Bone marrow (tissue), 2 donors: ENCODE measurements at places on chromosomes 4 and X.

- peak; percentile 19 for DNase-seq
Observed at GRCh38 chr4:164012396-164013027, 518.0 kb downstream of the TMA16 start.

DNA sequence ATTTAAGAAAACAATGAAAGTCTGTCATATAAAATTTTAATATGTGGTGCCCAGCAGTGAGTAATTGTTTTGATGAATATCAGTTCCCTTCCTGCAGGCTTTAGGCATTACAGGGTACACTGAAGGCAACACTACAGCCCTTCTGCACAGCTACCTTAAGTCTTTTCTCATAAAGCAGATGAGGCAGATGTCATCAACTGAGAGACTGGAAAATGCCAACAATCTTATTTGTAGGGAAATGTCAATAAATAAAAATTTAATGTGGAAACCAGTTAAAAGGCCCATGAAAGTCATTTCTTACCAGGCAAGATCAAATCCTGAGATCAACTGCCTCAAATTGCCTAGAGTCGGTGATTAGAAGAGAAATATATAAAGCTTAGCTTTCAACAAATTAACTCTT, 193.4 kb upstream of the NWD2 start:
- no peak for DNase-seq

DNA sequence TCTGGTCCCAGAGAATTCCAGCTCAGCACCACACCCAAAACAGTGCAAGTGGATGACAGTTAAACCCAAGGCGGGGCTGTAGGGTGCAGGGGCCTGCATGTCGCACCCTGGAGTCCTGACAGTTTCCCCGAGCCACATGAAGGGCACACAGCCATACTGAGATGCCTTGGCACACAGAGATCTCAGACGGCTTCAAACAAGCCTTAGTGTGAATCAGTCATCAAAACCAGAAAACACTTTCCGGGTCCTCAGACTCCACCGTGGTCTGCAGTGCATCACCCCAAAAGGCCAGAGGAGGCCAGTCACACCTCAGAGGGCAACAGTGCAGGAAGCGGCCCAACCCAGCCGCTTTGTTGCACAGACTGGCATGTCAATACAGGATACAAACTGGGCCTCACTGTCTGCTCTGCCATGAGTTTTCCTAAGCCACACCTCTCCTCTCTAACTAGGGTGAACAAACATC, 64.6 kb upstream of the ENPP6 start:
- DNase-seq = no peak

- no peak for DNase-seq
Observed at GRCh38 chrX:148700021-148700420, 199.6 kb downstream of the AFF2 start.

- DNase-seq = no peak
Observed at GRCh38 chrX:133813971-133814370, 171.4 kb downstream of the GPC3 start.

DNA sequence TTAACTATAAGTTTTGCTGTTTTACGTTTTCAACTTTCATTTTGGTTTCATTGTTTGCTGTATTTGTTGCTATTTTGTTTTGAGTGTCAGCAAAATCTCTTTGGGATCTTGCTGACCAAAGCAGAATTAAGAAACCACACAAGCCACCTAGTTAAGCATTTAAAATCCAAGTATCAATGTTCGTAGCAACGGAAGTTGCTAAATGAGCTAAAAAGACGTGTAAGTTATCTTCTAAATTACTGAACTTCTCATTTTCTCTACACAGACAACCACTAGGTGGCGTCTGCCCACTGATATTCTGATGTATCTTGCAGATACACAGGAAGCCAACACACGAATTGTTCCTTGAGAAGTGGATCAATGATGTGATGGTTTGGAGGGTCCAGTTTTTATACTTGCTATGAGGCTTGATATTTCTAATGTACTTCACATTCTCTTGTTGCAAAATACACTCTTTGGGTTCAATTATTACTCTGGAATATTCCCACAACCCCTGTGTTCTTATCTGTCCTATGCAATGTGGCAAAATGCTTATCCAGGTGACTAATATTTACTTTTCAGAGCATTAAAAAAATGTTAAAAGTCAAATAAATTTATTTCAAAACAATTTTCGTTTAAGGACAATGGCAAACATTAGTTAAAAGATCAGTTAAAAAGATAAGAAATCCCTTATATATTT, 250.5 kb downstream of the TECRL start:
- peak; percentile 51 for DNase-seq

DNA sequence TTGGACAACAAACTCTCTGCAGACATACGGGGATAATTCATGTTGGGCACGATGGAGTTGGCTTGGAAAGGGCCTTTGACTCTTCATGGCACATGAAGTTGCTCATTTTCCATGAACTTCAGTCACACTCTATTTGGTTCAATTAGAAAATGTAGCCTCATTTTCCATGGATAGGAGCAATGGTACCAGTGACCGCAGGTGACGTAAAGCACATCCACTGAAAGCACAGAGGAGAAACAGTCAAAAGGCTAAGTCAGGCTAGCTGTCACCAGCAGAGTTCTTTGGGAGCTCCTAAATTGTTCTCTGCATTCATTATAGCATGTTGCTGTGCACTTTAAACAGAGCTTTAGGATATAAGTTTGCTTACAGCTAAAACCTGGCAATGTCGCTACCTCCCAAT, 39.9 kb upstream of the MAP3K15 start:
- no peak for DNase-seq

GRCh38 chrX:111680988-111681779, at the start of gene ALG13:
Gene ALG13, plus strand, starts transcription at chrX:111681170. Its CDS starts 49 bp downstream, at chrX:111681219.
- DNase-seq = peak; percentile 71

- DNase-seq = no peak
Observed at GRCh38 chr4:40686081-40686913, 56.6 kb upstream of the RBM47 start.

- no peak for DNase-seq
Observed at GRCh38 chrX:101668143-101668542, 8.5 kb upstream of the ARMCX2 start.

- no peak for DNase-seq
Observed at GRCh38 chr4:156998500-156999174, 27.0 kb upstream of the PDGFC start.

GRCh38 chrX:41085512-41085877, 250 bp downstream of the USP9X start:
- peak; percentile 34 for DNase-seq

DNA sequence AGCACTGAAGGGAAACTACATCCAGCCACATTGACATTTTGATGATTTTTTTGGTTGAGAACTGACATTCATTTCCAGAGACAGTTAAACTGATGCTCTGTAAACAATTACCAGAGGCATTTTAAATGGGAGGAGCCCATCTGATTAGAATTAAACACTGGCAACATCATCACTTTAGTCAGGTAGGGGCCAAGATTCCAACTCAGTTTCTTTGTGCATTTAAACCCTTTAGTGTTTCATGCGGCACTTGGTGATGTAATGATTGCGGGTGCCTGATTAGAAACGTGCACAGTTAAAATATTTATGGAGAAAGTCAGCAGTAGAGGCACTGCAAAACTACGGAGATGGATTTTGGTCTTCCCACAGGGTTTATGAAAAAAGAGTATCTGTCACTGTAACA, 16.1 kb downstream of the TNIP3 start:
- DNase-seq = no peak

DNA sequence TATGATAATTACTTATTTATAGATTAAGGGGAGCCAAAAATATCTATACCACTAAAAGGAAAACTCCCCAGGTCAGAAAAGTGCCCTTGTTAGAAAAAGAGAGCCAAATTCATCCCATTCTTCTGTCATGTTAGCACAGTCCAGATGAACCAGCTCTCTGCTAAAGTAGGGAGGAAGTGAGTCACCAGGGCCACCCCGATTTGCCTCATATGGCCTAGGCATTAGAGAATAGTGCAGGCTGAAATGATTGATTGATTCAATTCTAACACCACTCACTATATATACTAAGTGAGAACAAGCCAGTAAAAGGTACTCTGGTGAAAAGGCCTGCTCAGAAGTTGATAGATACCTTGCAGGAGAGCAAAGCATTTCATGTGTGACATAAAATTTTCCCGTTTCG, 94.5 kb downstream of the SRPX start:
- no peak for DNase-seq

DNA sequence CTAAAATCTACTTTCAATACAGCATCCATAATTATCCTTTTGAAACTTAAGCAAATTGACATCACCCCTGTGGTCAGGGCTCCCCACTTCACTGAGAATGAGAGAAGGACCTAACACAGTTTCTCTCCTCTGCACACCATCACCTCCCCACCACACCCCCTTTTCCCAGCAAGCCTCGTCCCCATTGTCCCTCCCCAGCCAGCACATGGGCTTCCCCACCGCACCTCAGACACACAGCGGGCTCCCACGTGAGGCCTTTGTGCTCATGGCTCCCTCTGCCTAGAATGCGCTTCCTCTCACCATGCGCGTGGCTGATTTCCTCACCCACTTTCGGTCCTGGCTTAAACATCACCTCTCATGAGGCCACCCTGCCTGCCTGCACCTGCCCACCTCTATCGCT, 639.0 kb upstream of the FRG1 start:
- DNase-seq = no peak

DNA sequence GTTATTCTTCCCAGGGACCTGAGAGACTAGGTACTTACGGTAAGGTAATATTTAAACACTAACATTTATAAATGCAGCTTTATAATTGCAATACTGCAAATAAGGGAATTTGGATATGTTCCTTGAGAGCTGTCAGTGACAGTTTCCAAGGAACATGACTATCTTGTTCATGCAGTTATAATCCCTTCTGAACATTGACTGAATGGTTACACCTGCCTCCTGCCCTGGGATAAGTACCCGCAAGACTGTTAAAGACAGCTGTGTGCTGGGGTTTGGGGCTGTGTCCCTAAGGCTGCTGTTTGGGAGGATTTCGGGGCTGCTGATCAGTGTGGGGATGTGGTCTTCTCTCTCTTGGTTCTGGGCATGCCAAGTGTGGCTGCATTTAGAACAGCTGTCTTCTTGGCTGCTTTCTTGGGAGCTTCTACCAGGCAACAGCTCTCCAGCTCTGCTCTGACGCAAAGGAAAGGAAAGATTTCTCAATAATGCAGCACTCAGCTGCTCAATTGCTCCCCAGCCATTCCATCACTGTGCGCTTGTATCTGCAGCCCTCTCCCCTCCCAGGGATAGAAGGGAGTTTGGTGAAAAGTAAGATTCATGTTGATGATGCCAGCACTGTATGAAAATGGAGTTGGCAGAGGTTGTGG, 298.8 kb upstream of the TAPT1 start:
- DNase-seq = no peak

DNA sequence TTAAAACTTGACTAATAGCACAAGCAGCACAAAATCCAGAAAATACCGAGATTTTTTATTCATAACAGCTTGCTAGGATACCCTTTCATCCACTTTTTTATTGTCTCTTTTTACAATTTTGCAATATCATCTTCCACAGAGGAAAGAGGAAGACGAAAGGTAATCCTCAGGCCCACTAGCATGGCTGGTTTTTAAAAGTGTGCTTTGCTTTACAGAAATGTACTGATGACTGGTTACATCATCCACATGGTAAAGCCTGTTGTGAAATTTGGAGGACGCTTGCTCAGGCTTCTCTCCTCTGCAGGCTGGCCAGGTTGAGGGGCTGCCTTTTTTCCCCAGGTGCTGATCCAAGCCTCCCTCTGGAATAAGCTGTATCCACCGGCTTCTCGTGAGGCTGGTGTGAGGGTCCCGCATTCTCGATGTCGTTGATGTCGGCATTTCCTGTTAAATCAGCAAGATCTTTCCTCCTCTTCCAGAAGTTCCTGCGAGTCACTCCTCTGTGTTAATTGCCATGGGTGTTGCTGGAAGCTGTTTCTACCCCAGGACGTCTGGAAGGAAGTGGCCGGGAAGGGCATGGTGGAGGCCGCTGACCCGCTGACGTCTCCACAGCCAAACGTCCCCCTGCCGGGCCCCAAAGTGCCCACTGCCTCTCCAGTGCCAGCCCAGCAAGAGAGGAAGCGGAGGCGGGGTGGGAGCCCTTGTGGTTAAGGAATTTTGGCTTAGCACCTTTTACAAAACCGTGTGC, 5.8 kb upstream of the DGKQ start:
- peak; percentile 19 for DNase-seq

- no peak for DNase-seq
Observed at GRCh38 chr4:43339435-43339834, 446.9 kb downstream of the GRXCR1 start.

DNA sequence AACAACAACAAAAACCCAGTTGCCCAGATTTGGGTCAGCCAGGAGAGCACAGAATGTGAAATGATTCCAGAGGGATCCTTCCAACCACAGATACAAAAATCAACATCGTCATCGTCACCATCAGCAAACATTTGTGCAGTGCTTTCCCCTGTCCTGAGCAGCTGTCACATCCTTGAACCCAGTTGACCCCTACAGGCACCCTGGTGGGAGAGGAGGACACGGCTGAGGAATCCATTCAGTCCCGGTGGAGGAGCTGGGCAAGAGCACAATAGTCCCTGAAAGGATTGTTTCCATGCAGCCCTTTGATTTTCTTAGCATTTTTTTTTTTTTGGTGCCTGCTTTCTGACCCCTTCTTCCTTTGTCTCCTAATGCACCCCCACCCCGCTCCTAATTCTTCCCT, 37.1 kb upstream of the STX18 start:
- DNase-seq = no peak

DNA sequence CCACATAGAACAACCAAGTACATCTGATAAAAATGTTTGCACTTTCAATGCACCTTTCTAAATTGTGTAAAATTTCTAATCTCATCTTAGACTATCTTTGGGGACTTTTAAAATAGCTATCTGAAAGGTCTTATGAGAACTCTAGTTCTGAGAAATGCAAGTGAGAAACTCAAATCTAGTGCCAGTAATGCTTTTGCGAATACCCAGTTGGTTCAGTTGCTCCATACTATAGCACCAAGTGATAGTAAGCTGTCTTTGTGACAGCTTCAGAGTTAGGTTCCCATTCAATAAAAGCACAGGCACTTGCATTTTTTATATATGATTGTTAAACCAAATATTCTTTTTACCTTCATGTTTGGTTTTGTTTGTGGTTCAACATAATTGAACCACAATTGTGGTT, 4.5 kb upstream of the ITM2A start:
- no peak for DNase-seq

- no peak for DNase-seq
Observed at GRCh38 chr4:180160195-180160983, 2082.8 kb upstream of the TENM3 start.

- no peak for DNase-seq
Observed at GRCh38 chr4:83028976-83029375, 6.0 kb upstream of the COPS4 start.

- DNase-seq = no peak
Observed at GRCh38 chrX:136906921-136907510, 26.5 kb upstream of the RBMX start.

- no peak for DNase-seq
Observed at GRCh38 chr4:78578674-78579425, 27.3 kb downstream of the ANXA3 start.

DNA sequence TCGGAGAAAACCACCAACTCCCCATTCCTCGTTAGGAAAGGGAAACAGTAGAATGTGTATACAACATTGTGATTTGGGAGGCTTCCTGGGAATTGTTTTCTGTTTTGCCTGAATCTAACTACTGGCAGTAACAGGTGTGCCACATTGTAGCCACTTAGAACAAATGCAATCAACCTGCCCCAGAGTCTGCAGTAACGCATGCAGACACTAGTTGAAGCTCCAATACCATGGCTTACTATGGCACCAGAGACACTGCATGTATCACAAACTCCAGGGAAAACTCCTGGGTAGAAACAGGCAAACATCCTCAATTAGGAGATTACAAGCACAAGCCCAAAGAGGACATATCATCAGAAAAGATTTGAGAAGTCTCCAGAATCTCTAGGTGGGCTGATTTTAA, 154.2 kb upstream of the NEIL3 start:
- DNase-seq = no peak
